GDM1 (cell line): ENCODE measurements at places on chromosomes 1 and 21.

DNA sequence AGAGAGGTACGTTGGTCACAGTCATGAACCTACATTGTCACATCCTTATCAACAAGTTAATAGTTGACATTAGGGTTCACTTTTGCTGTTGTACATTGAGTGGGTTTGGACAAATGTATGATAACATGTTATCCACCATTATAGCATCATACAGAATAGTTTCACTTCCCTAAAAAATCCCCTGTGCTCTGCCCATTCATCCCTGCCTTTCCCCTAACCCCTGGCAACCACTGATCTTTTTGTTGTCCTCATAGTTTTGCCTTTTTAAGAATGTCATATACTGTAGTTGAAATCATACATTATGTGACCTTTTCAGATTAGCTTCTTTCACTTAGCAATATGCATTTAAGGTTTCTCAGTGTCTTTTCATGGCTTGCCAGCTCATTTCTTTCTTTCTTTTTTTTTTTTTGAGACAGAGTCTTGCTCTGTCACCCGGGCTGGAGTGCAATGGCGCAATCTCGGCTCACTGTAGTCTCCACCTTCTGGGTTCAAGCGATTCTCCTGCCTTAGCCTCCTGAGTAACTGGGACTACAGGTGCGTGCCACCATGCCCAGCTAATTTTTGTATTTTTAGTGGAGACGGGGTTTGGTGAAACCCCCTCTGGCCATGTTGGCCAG is 50.6 kb downstream of the UCK2 start:
- no peak for DNase-seq

- no peak for DNase-seq
Observed at GRCh38 chr1:204854286-204854685, 16.4 kb upstream of the NFASC start.

DNA sequence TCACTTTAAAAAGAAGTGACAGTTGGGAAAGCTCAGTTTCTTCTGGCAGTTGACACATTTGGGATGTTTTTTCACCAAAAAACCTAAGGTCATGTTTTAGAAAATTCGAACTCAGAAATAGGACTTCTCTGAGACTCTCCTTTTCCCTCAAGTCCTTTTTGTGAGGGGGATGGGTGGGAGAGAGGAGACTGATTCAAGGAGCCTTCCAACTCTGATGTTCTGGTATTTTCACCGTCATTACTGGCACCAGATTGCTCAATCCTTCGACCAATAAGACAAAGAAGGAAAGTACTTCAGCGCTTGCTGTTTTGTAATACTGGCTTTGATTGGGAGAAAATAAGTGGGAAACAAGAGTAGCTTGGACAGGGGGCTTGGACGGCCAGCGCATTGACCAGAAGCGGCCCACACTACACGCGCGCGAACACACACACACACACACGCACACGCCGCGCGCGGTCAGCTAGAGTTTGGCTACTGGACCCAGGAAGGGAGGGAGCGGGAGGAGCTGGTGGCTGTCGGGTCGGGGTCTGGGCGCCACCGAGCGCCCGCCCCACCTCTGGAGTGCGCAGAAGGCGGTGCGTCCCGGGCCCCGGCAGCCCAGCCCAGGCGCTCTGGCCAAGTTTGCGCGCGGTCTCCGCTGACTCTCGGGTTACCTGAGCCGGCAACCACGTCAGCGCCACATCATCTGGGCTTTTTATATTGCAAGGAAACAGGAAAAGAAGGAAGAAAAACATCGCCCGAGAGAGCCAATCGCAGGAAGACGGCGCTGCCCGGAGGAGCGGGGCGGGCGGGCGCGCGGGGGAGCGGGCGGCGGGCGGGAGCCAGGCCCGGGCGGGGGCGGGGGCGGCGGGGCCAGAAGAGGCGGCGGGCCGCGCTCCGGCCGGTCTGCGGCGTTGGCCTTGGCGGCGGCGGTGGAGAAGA is at the start of gene KCNK1:
Gene KCNK1, plus strand, starts transcription at position 855 of the 921 bp plus-strand sequence. Its CDS starts 66 bp downstream, at position 921.
- DNase-seq = no peak

GRCh38 chr1:207500306-207500705 is 4.3 kb downstream of the CR1 start:
- DNase-seq = no peak

GRCh38 chr1:246629030-246629429 is 62.8 kb downstream of the CNST start:
- DNase-seq = no peak

DNA sequence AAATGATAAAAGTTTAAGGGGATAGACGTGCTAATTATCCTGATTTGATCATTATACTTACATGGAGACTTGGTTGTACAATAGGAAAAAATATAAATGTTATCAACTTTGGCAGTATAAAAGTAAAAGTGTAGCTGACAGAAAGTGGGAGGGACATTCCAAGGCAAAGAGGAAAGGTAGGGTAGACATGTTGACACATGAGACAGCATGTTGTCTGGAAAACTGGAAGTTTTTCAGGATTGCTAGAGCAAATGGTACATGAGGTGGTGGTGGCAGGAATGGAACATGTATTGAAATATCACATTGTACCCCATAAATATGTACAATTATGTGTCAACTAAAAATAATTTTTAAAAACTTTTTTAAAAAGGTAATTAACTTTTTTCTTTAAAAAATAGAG is 13.2 kb downstream of the DIPK1A start:
- no peak for DNase-seq

- DNase-seq = no peak
Observed at GRCh38 chr1:106780066-106780465, 276.4 kb upstream of the PRMT6 start.

- peak; percentile 52 for DNase-seq
Observed at GRCh38 chr21:45923146-45923545, 58.4 kb upstream of the COL6A1 start.

GRCh38 chr21:17786071-17786850 is 32.9 kb downstream of the C21orf91 start:
- peak; percentile 41 for DNase-seq

GRCh38 chr1:52795464-52795863 is 47.1 kb upstream of the ZYG11A start:
- DNase-seq = no peak

GRCh38 chr21:15379776-15380175 is 315.0 kb upstream of the NRIP1 start:
- no peak for DNase-seq

DNA sequence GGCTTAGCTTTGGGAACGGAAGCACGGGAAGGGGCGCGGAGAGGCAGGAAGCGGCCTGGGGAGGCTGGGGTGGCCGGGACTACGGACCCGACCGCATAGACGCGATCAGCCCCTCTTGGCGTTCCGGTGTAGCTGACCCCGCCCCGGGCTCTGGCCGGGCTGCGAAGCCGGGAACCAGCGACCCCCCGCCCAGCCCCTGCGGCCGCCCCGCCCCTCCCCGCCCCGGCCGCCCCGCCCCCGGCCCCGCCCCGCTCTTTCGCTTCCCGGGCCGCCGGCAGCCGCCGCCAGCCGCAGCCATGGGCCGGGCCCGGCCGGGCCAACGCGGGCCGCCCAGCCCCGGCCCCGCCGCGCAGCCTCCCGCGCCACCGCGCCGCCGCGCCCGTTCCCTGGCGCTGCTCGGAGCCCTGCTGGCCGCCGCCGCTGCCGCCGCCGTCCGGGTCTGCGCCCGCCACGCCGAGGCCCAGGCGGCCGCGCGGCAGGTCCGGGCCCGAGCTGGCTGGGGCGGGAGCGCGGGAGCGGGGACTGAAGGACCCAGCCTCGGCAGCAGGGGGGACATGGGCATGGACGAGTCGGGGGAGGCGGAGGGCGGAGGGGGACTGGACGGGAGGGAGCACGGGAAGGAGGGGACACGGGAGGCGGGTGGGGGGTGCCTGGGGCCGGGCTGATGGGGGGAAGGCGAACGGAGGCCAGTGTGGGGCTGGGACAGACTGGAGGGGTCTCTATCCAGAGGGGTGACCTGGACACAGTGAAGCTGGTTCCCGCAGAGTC is at the start of gene SELENON:
Gene SELENON, plus strand, starts transcription at position 259 of the 768 bp plus-strand sequence. Its CDS starts 38 bp downstream, at position 297.
- no peak for DNase-seq

GRCh38 chr1:163610486-163610885 is 288.7 kb downstream of the NUF2 start:
- DNase-seq = no peak

- DNase-seq = no peak
Observed at GRCh38 chr1:8182034-8182761, 135.7 kb upstream of the SLC45A1 start.

DNA sequence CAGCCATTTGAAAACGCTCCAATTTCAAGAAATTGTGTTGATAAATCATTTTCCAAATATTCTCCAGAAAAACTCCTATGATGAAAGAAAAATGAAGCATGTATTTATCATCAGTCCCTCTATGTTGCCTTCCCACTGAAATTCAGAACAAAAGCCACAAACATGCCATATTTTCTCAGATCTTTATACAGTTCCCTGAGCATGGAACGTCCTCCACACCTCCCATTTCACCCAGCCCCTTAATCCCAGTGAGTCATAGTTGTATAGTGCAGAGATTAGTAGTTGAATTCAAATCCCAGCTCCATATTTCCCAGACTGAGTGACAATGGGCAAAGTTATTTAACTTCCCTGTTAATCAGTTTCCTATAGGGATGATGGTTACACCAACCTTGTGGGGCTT is 20.6 kb upstream of the NPL start:
- DNase-seq = no peak

- DNase-seq = no peak
Observed at GRCh38 chr1:170732252-170732588, 68.3 kb downstream of the PRRX1 start.

- DNase-seq = no peak
Observed at GRCh38 chr1:228365271-228366061, 41.2 kb downstream of the TRIM11 start.

DNA sequence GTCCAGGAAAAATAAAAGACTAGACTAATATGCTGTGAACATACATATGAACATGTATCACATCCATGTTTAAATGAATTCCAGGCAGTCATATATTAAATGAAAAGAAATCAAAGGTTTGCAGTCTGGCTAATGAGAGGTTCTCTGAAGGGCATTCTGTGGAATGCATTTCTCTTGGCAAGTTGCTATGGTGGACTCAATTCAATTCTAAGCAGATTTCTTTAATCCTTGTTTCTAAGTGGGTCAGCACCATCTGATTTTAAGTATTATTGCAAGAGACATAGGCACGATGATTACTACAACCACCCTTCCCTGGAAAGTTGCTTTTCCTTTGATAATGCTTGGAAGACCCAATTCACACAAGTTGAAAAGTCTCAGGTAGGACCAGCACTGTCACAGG is 23.9 kb upstream of the ABCA4 start:
- DNase-seq = no peak

- DNase-seq = no peak
Observed at GRCh38 chr1:232586679-232587078, 43.3 kb downstream of the SIPA1L2 start.

DNA sequence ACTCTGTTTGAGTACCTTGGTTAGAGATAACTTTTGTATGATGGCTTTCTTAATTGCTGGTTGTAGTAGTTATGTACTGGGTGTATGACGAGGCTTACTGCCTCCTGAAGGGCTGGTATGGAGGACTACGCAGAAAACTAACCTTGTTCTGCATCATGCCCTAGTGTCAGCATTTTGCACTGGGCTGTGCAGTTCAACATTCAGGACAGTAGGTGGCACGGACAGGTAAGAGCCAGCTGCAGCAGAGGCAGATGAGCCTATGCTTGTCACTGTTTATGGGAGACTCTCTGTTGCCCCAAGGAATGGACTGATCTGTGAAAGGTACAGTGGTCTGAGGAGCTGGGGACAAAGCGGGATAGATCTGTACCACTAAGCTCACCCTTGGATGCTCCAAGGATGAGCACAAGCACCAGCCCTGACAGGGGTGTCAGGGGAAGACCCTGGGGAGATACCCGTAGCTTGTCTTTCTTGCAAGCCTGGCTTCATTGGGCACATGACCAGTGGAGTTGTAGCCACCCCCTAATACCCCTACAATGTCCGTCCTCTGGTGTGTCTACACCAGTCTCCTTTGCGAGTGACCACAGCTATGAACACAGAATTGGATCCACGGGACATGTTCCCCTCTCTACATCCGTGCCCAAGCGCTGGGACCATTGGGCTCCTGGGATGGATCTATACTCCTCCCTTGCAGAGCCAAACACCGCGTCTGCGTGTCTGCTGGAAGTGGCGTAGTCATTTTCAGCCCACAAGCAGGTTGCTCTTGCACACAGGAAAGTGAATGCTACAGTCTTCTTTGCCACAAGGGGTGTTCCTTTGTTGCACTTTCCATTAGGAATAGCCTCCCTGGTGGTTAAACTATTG is 51.1 kb upstream of the CFHR3 start:
- peak; percentile 33 for DNase-seq

DNA sequence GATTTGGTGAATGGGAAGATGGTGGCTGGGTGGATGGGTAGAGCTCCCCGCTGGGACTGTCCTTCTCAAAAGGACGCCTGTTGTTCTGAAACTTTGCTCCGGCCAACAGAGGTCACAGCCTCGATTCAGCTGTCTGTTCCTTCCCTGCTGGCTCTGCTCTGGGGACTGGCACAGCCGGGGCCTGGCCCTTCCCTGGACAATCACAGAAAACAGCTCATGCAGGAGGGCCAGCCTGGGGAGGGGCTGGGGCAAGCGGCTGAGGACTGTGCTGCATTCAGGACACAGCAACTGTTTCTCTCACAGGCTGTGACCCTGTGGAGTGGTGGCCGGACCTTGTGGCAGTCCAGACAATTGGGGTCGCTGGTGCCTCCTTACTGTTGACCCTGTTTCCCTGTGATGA is 110.7 kb upstream of the TMEM51 start:
- DNase-seq = no peak

- no peak for DNase-seq
Observed at GRCh38 chr1:214853340-214853739, 229.2 kb upstream of the KCNK2 start.

GRCh38 chr1:244941121-244941520 is 76.8 kb upstream of the HNRNPU start:
- DNase-seq = no peak

GRCh38 chr21:43210454-43211071 is 41.8 kb downstream of the CRYAA start:
- no peak for DNase-seq

GRCh38 chr1:1429671-1430073 is 5.8 kb upstream of the VWA1 start:
- DNase-seq = no peak

GRCh38 chr1:237386362-237387143 is 344.6 kb downstream of the RYR2 start:
- DNase-seq = no peak

DNA sequence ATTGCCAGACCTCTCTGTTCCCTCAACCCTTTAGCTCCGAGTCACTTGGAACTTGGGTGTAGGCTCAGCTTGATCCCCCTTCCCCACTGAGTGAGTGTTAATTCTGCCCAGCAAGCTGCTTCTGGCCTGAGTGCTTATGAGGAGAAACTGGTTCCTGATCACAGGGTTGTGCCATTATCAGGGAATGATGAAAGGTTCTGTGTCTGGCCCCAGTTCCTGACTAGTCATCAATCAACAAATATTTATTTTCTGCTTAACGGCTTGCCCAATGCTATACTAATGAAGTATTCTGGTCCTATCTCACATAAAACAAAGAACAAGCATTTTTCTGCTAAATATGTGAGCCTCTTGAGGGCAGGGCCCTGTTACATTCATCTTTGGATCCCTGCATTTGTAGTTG is 20.8 kb downstream of the CC2D1B start:
- no peak for DNase-seq
